ENCODE measurements at places on chromosomes 16 and 17. TPM values are rescaled to one million over a fixed set of nuclear protein-coding genes. Genes with fewer than 3 reads are reported as not detected.

The TNS4 gene
- total RNA-seq = not detected

The HAGHL gene
- 17.9 TPM for total RNA-seq

The LPO gene
- not detected for total RNA-seq

The AGRP gene
- total RNA-seq = not detected

The CLEC18A gene
- 0.32 TPM for total RNA-seq

The PRSS53 gene
- 0.40 TPM for total RNA-seq

The GGA2 gene
- 58.0 TPM for total RNA-seq

The RPRML gene
- total RNA-seq = not detected

The FSCN2 gene
- not detected for total RNA-seq

The CIAO3 gene
- 34.3 TPM for total RNA-seq

The KRTAP4-5 gene
- not detected for total RNA-seq

The CIBAR2 gene
- not detected for total RNA-seq

The SLC5A10 gene
- 0.11 TPM for total RNA-seq

The YBX2 gene
- total RNA-seq = 0.08 TPM

The KRTAP4-9 gene
- total RNA-seq = not detected

The KRTAP4-1 gene
- total RNA-seq = not detected

The ACSM3 gene
- total RNA-seq = 0.48 TPM

The LRRC46 gene
- total RNA-seq = not detected

The REXO5 gene
- 5.7 TPM for total RNA-seq

The KIAA0513 gene
- total RNA-seq = 2.4 TPM

Data from SK-MEL-5 (cell line).